Stimulated activated CD8-positive, alpha-beta memory T cell treated with anti-CD3 and anti-CD28 coated beads, Interleukin-7, amount 100 ng/mL, for 4 hours (primary cell): ENCODE measurements at places on chromosomes 7 and 10.

- no peak for DNase-seq
These were observed 78.2 kb upstream of the NPS start for GRCh38 chr10:127470911-127471310.

GRCh38 chr7:26143298-26144048, 8.5 kb upstream of the NFE2L3 start:
- DNase-seq = no peak

DNA sequence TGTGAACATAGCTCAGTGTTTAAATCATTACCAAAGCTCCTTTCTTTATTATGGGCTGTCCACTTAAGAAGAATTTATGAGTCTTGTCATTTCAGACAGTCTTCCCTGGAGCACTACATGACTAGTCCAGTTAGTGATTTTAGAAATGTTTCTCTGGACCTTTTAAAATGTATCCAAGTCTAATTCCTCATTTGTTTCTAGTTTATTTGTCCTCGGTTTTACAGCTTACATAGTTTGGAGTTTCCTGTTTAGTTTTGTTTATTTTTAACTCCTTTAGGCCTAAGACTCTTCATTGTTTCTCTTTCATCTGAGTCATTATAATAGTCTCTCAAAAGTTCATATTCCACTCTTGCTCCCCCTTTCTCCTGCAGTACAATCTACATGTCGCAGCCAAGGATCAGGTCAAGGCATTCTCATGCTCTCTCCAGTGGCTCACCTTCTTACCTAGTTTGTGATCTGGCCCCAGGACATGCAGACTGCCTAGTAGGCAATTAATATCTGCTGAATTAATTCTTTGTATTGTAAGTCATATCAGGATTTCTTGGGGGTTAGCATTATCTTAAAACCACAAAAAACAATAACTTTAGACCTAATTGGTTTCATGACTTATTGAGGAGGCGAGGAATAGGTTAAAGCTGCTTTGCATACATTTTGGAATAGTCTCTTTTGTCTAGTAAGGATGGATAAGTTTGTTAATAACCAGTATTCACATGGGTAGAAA, 93.8 kb downstream of the MAPK8 start:
- DNase-seq = no peak

- no peak for DNase-seq
These were observed 223.6 kb upstream of the SEMA3E start for GRCh38 chr7:83872501-83872900.
